ENCODE measurements at places on chromosomes 11 and 22.

GRCh38 chr11:116336540-116336939 lies 436.2 kb downstream of the BUD13 start:
- no peak for DNase-seq

GRCh38 chr11:7638710-7639642 lies 34.3 kb downstream of the CYB5R2 start:
- DNase-seq = no peak

- no peak for DNase-seq
Observed at GRCh38 chr11:44729713-44730112, 3.0 kb downstream of the TSPAN18 start.

DNA sequence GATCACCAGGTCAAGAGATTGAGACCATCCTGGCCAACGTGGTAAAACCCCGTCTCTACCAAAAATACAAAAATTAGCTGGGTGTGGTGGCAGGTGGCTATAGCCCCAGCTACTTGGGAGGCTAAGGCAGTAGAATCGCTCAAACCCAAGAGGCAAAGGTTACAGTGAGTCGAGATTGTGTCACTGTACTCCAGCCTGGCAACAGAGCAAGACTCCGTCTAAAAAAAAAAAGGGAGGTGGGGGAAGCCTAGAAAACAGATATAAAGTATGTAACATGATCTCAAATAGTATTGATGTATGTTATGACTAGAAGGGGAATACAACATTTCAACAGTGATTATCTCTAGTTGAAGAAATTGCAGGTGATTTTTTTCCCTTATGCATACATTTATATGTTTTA lies 61.4 kb downstream of the SLC1A2 start:
- DNase-seq = no peak

DNA sequence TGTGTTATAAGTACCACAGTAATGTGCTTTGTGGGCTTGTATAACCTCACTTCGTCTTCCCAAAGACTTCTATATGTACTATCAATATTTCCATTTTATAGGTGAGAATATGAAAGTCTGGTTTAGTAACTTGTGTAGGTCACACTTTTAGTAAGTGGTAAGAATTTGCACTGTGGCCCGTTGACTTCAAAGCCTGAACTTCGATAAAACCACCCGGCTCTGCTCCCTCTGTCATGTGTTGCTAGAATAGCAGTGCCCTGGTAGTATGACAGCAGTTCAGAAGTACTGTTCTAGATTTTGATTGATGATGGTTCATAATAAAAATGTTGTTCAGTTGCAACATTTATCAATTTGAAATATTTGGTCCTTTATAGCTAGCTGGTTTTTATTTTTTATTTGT lies 110.2 kb upstream of the SORL1-AS1 start:
- no peak for DNase-seq

DNA sequence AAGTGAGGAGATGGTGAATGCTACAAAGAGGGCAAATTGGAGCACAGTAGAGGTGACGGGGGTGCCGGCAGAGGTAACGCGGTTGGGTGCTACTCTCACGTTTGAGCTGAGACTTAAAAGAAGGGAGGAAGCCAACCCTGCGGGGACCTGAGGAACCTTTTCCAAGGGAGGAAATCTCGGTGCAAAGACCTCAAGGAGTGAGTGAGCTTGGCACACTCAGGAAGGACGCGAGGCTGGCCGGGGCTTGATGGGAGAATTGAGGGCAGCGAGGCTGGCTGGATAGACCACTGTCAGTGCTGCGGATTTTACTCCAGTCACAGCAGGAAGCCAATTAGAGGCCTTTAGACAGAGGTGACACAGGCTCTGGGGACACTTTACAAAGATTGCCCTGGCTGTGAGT lies 25.0 kb downstream of the TSKU start:
- no peak for DNase-seq

DNA sequence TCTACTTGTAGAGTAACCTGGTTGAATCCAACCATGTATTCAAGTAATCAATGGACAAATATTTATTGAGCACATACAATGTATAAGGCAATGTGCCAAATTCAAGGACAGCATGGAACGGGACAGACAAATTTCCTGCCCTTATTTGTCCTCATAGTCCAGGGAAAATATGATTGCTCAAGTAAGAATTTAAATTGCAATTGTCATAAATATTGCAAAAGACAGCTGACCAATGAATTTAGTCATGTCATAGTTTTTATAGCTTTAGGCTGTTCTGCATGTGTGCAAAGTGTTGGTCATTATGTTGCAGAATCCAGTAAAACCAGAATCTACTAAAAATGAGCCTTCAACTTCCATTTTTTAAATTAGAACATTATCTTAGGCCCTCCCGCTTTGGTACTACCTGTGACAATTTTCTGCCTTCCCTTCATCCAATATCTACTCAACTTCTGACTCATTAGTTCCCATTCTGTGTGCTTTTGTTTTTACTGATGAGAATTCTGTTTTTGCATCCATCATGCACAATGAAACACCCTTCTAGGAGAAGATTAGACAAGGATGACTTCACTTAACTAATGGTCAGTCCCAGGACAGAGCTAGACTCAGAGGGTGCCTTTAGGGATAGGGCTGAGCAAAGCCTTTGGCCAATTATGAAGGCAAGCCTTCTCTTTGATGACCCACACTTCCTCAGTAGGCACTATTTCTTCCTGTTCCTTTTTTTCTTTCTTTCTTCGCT lies 45.8 kb upstream of the FIBIN start:
- no peak for DNase-seq

- no peak for DNase-seq
Observed at GRCh38 chr11:7546324-7546791, 32.6 kb downstream of the PPFIBP2 start.

DNA sequence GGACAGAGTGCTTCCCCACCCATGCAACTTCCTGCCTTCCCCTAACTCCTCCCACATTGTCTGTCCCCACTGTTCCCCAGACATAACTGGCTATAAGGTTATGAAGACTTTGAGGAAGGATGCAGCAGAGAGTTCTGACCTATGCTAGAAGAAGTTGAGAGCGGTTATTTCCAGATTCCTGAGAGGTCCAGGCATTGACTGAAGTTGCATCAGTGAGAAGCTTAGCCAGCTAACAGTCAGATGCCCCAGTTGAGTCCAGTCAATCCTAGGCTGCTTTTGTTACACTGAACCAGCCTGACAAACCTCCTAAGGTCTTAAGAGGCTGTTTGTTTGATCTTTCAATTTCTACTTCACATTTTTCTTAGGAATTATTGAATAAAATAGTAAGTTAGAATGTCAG lies 937.9 kb upstream of the CCDC90B start:
- no peak for DNase-seq

DNA sequence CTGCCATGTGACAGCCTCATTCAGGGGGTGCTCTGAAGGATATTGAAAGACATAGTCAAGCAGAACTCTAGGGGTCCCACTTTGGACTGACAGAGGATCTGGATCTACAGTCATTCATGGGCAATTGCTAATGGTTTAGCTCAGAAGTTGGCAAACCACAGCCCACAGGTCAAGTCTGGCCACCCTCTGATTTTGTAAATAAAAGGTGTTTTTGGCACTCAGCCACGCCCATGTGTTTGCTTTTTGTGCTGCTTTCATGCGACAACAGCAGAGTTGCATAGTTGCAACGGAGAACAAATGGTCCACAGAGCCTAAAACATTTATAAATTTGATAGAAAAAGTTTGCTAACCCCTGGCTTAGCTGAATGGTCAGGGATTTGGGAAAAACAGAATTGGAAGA lies 41.7 kb downstream of the RPS6KA4 start:
- DNase-seq = no peak

DNA sequence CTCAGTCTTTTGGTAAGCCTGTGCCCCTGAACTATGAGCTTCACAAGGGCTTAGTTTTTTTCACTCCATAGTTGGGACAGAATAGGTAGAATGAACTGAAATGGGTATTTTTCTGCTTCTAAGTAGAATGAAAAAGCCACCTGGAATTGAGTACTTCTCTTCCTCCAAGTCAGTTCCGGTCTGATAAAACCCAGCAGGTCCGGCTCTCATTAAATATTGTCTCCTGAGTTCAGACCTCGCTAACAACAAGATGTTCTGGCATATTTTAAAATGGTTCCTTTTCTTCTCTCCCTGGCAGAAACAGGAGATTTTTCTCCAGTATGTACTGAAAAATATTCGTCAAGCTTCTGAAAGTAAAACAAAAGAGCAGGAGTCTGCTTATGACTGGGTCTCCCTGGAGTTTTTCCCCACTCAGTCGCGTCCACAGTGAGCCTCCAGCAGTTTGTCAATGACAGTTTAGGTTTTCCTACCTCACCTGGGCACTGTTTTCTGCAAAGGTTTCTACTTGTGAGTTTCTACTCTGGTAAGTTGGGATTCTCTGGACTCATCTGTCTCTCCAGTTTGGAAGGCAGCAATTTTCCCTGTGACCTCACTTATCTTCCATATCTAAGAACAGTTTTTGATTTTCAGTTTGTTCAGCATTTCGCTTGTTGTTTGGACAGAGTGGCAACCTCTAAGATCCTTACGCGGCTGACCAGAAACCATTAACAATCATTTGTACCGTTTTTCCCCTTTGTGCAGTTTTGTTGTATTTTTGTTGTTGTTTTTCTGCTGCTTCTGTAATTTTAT lies 868.0 kb downstream of the METTL15 start:
- DNase-seq = no peak

- DNase-seq = no peak
Observed at GRCh38 chr11:29279716-29280115, 737.1 kb downstream of the KCNA4 start.

GRCh38 chr11:66272596-66272995 lies 4.2 kb downstream of the RAB1B start:
- DNase-seq = no peak

- no peak for DNase-seq
Observed at GRCh38 chr11:64631675-64632074, 40.7 kb downstream of the SLC22A12 start.

GRCh38 chr11:111452146-111452545 lies 60.0 kb downstream of the BTG4 start:
- DNase-seq = no peak

GRCh38 chr22:44200451-44200850 lies 19.7 kb downstream of the PARVG start:
- DNase-seq = no peak

GRCh38 chr22:17410576-17410975 lies 41.3 kb downstream of the CECR2 start:
- DNase-seq = no peak

GRCh38 chr11:44308923-44309477 lies 939 bp downstream of the ALX4 start:
- DNase-seq = no peak

DNA sequence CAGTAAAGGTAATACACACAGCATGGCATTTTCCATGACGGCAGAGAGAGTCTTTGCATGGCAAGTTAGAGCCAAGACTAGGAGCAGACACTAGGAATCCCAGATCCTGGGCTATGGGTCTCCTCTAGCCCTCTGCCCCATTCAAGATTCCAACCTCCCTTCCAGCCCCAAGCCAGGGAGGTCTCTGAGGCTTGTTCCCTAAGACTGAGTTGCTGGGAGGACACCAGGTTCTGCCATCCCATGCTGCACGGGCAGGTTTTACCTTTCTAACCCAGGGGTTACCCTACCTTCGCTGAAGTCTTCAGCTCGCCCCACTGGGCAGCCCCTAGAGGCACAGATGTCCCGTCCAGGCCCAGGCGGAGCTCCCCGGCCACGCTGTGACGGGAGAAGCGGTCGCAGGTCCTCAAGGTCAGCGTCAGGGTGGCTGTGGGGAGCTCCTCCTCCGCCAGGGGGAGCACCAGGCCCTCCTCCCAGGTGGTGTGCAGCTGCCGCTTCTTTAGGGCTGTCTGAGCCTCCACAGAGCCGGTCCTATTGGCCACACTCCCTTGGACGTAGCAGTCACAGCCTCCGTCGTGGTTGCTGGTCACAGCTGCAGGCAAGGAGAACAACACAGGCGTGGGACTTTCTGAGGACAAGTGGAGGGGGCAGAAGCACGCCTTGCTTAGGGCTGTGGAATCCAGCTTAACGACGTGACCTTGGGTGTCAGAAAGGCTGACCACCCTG lies 33.8 kb downstream of the SYT13 start:
- DNase-seq = peak; percentile 60

- DNase-seq = no peak
Observed at GRCh38 chr22:43474161-43475101, 62.6 kb downstream of the MPPED1 start.

DNA sequence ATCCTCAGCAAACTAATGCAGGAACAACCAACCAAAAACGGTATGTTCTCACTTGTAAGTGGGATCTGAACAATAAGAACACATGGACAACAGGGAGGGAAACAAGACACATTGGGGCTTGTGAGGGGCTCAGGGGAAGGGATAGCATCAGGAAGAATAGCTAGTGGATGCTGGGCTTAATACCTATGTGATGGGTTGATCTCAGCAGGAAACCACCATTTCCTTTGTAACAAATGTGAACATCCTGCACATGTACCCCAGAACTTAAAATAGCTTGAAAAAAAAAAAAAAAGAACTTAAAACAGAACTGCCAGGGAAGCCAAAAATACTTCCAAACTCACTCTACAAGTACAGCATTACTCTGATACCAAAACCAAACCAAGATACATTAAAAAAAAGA lies 33.8 kb downstream of the CASP4 start:
- DNase-seq = no peak

DNA sequence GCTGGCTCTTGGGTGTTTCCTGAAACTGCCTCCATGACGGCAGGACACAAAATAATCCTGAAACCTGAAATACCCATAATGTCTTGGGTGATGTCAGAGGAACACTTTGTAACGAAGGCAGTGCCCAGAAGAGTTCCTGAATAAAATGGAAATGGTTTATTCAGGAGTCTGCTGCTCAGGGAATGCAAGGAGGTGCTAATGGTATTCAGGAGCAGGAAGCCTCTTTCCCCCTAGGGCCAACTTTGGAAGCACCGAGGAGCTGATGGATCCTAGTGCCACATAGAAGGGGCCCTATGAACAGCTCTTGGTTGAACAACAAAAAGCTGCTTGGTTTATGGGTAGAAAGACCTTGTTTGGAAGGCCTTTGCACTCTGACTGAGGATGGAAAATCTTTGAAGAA lies 15.5 kb downstream of the TREH start:
- no peak for DNase-seq
